Epithelial cell of umbilical artery (primary cell): ENCODE measurements at places on chromosomes 6 and 20. TPM values are rescaled to one million over a fixed set of nuclear protein-coding genes. Genes with fewer than 3 reads are reported as not detected.

Gene ADTRP
- 5.3 and 9.1 TPM in 2 replicates for total RNA-seq

Gene BICRAL
- total RNA-seq = 1.5 and 2.3 TPM in 2 replicates

Gene ZBTB9
- 4.6 and 4.9 TPM in 2 replicates for total RNA-seq

Gene MYH7B
- not detected in 2 replicates for total RNA-seq

Gene LBP
- not detected in 2 replicates for total RNA-seq

Gene HLA-DQB2
- not detected in 2 replicates for total RNA-seq

Gene VGLL2
- not detected in 2 replicates for total RNA-seq

Gene GMPR
- 21.4 and 44.5 TPM in 2 replicates for total RNA-seq

Gene CYP39A1
- total RNA-seq = under 0.01 and 0.15 TPM in 2 replicates

Gene FBXO30
- 12.7 and 20.2 TPM in 2 replicates for total RNA-seq

Gene DNAH8
- 0.65 and 0.76 TPM in 2 replicates for total RNA-seq
